CD4-positive, alpha-beta T cell treated with Interleukin-4 for 4 hours (primary cell): ENCODE measurements at places on chromosomes 4 and X.

GRCh38 chrX:70505451-70505841 is 60.8 kb downstream of the DLG3 start:
- DNase-seq, result no peak

DNA sequence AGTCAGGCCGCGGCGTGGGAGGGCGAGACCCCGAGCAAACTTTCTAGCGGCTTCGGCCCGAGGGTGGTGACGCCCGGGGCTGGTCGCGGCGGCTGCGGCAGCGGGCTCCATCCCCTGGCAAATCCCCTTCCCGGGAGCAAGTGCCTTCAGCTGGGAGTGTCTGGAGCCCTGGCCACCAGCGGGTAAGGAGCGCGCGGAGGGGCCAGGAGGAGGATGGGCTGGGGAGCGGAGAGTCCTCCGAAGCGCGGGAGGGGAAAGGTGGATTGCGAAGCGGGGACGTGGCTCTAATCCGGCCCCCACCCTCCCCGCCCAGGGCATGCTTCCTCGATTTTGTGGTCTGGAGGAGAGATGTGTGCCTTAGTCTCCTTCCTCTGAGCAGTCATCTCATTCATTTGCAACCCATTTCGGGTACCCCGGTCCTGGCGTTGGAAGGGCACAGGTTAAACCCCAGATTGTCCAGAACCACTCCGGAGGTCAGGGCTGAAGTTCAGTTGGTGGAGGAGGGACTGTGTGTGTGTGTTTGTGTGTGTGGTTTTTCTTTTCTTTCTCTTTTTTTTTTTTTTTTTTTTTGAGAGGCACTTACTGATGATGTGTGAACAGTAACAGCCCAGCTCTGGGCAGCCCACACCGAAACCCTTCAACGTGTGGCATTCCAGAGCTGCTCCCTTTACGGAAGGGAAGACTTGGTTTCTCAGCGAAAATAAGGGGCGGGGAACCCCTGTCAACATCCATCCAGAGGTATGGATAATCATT is 516 bp downstream of the SGMS2 start:
- DNase-seq, result no peak

GRCh38 chrX:16882169-16882568 is 12.0 kb upstream of the RBBP7 start:
- DNase-seq, result no peak

- DNase-seq, result no peak
These were observed 237.4 kb downstream of the DCLK2 start for GRCh38 chr4:150315691-150316090.

- DNase-seq, result no peak
These were observed 148.1 kb downstream of the NWD2 start for GRCh38 chr4:37392521-37393255.

DNA sequence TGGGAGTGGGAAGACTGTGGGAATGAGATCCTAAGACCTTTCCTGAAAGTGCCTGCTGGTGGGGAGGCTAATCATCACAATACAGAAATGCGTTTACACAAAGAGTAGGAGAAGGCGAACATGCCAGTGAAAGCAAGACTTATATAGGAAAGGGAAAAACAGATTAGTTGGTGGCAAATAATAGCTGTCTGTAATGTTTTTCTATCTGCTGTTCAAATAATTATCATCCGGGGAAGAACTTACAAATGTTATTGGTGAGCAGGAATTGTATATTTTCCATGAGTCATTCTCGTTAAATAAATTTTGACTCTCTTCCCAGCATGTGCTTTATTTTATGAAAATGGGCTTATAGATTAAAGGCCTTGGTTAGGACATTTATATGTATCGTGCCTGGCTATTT is 196.5 kb downstream of the ARHGAP10 start:
- no peak for DNase-seq

DNA sequence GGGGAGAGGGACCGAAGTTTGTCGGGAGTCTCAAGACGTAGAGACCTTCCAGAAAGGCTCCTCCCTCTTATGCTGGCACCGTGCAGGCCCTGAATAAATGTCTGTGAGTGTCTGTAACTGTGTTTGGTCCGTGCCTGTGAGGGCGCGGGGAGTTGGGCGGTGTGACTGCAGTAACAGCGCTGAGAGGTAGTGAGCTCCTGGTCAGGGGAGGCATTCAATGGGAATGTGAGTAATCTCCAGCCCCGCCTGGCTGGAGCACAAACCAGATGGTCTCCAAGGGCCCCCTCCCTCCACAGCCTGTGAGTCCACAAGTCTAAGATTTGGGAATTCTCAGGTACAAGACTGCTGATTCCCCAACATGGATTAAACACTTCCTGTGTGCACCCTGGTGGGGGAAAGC is 100.0 kb downstream of the HMX1 start:
- no peak for DNase-seq

GRCh38 chr4:68070302-68070701 is 59.4 kb downstream of the TMPRSS11F start:
- no peak for DNase-seq

GRCh38 chr4:99759346-99759984 is 57.2 kb upstream of the DAPP1 start:
- no peak for DNase-seq
